ENCODE measurements at places on chromosomes 13 and 19.
A peak's percentile ranks its signal among the peaks of the same experiment; 100 is the strongest.

DNA sequence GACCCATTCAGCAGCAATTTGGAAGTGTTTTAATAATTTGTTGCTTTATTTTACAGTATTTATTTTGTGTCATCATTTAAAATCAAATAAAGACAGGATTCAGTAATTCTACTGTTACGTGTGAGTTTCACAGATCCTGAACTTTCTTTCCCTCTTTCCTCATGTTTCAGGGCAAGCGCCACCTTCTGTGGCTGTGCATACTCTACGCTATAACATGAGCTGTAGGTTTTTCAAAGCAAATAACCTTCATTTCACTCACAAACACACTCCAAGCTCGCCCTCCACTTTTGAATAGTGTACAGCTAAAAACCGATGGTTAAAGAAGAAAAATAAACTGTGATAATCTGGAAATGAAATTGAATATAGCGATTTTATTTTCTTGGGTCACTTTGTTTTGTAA is 753.3 kb downstream of the OLFM4 start:
- DNase-seq: no peak

DNA sequence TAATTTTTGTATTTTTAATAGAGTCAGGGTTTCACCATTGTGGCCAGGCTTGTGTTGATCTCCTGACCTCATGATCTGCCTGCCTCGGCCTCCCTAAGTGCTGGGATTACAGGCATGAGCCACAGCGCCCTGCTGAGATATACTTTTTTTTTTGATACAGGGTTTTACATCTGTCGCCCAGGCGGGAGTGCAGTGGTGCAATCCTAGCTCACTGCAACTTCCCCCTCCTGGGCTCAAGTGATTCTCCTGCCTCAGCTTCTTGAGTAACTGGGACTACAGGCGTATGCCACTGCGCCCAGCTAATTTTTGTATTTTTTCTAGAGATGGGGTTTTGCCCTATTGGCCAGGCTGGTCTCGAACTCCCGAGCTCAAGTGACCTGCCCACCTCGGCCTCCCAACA is 2.0 kb downstream of the COLGALT1 start:
- DNase-seq: no peak

GRCh38 chr13:44815623-44816022 is 173.6 kb downstream of the NUFIP1 start:
- no peak for DNase-seq

DNA sequence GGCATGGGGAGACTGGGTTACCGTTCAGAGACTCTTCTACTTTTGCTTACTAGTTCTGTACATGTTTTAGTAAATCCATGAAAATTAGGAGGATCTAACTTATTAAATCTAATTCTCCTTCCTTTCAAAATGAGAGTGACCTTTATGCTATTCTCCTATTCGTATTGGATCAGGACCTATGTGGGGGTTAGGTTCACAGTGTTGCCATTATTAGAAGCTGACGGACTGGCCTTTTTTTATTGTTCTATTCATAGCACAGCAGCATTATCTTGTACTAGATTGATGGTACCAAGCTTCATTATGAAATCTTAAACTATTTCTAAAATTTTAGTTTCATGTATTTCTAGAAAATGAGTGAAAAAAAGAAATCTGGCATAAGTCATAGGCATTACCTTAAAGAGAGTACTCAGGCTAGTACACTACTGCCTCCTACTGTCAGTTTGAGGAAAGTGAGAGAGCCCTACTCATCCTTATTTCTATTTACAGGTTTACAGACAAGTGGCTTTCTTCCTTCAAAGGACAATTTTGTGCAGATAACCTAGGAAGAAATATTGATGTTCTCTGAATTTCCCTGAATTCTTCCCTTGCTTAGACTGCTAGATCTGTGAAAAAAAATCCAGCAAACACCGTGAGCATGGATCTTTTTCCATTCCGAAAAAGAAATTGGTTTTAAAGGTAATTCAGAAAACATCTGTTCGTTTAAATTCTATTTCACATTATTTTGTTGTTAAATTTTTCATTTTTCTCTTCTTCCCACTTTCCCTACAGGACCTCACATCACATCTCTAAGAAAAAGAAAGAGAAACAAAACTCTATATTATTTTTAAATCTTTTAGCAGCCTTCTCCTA is 485.5 kb downstream of the DIAPH3 start:
- DNase-seq: no peak

- DNase-seq: no peak
Observed at GRCh38 chr19:29247051-29247450, 34.1 kb upstream of the UQCRFS1 start.

- DNase-seq: no peak
Observed at GRCh38 chr13:110237875-110238817, 68.8 kb downstream of the COL4A1 start.

DNA sequence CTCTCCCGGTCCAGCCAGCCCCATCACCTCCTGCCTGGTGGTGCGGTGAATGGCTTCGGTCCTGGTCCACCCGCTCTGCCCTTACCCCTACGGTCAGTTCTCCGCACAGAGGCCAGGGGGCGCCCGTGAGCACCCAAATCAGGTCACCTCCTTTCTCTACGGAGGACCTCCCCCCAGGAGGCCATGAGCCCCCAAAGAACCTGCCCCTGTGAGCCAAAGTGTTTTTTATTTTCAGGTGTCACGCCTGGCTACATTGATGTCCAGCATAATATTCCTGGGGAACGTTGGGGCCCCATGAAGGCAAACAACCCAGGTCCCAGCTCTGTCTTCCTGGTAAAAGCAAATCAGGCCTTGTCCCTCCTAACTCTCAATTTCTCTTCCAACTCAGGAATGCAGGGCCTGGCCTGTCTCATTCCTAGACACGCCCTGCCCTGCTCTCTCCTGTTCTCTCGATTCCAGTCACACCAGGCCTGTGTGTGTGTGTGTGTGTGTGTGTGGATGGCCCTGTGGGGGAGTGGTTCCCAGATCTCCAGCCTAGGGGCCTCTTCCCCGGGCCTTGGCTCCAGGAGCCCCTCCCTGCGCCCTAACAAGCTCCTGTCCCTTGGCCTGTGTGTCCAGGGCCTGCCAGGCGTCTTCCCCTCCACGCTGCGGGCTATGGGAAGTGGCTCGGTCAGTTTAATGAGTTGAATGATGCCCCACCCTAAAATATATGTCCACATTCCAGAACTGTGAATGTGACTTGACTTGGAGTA is 9.7 kb upstream of the GIPC1 start:
- DNase-seq: peak; percentile 75

DNA sequence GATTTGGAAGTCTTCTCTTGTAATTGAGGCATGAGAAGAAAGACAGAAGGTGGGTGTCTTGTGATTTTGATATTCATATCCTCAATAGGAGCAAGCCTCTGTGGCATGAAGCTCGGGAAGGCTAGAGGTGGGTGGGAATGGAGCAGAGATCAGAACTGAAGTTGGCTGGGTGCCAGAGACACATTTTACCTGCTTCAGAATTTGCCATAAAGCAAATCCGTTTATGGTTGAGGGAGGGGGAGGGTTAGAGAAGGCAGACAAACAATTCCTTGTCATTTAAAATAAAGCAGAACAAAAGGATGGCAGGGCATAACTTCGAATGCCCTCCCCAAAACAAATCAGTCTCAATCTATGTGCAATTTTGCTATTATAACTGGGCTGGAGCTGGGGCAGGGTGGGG is 305.9 kb downstream of the KLF5 start:
- no peak for DNase-seq

- no peak for DNase-seq
Observed at GRCh38 chr13:114007566-114007965, 33.7 kb upstream of the C13orf46 start.

- no peak for DNase-seq
Observed at GRCh38 chr13:102187313-102187712, 214.5 kb downstream of the FGF14 start.

- DNase-seq: peak; percentile 69
Observed at GRCh38 chr13:50082426-50083281, 67.4 kb downstream of the KCNRG start.

- no peak for DNase-seq
Observed at GRCh38 chr13:39410096-39410901, 192.7 kb downstream of the LHFPL6 start.

DNA sequence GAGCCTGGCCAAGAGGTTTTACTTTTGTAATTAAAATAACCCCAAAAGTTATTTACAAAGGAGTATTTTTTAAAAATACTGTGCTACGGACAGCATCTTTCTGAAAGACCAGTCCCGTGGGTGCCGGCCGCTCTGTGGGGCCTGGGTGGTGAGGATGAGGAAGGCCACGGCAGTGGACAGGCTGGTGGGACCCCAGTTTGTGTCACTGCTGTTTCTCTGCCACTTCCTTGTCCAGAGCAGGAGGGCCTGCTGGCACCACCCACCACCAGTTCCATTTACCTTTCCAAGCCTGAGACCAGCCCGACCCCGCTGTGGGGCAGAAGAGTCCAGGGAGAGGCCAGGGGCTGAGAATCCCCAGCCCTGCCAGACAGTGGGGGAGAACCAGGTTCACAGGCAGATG is 23.8 kb downstream of the ELAVL1 start:
- DNase-seq: no peak

GRCh38 chr19:35889370-35890112 is 10.8 kb downstream of the NFKBID start:
- no peak for DNase-seq

GRCh38 chr19:13022111-13022858 is 27.0 kb downstream of the NFIX start:
- DNase-seq: no peak

GRCh38 chr13:37375724-37376123 is 222.8 kb downstream of the POSTN start:
- DNase-seq: no peak

- no peak for DNase-seq
Observed at GRCh38 chr13:31878052-31878451, 138.7 kb downstream of the RXFP2 start.

- no peak for DNase-seq
Observed at GRCh38 chr13:114062754-114063153, 69.7 kb downstream of the RASA3 start.

- no peak for DNase-seq
Observed at GRCh38 chr19:9139609-9140158, 513 bp upstream of the ZNF317 start.

GRCh38 chr13:35593651-35594050 is 117.2 kb upstream of the MAB21L1 start:
- no peak for DNase-seq

GRCh38 chr19:8513036-8513686 is 806 bp downstream of the ZNF414 start:
- no peak for DNase-seq

GRCh38 chr19:42255766-42256745 is 1.1 kb upstream of the ERF start:
- DNase-seq: no peak

DNA sequence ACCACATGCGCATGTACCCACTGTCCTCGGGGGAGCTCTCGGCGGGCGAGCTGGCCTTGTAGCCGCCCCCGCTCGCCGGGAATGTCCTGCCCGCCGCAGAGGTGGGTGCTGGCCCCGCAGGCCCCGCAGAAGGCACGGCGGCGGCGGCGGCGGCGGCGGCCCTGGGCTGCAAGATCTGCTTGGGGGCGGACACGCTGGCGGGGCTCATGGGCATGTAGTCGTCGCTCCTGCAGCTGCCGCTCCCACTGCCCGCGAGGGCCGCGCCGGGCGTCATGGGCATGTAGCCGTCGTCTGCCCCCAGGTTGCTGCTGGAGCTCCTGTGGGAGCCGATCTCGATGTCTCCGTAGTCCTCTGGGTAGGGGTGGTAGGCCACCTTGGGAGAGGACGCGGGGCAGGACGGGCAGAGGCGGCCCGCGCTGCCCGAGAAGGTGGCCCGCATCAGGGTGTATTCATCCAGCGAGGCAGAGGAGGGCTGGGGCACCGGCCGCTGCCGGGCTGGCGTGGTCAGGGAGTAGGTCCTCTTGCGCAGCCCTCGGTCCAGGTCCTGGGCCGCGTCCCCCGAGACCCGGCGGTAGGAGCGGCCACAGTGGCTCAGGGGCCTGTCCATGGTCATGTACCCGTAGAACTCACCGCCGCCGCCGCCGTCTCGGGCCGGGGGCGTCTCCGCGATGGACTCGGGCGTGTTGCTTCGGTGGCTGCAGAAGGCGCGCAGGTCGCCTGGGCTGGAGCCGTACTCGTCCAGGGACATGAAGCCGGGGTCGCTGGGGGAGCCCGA is 2.4 kb downstream of the IRS2 start:
- DNase-seq: no peak

- no peak for DNase-seq
Observed at GRCh38 chr19:3470500-3471128, 9.7 kb downstream of the SMIM24 start.

DNA sequence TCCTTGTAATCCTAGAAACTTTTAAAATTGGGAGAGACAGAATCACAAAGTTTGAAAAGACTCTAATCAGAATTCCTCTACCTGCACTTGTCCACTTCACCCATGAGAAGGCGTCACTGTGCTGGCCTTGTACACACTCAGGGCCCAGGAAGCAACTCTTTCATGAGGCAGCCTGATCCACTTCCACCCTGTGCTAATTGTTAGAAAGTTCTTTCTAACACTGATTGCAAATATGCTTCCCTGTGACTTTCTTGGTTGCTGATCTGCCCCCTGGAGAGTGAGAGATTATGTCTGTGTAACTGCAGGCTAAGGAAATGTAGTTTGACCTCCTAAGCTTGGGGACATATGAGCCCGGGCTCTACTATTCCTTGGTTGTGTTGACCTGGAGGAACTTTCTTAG is 494.6 kb downstream of the MYO16 start:
- no peak for DNase-seq

GRCh38 chr13:51035978-51036377 is 75.1 kb downstream of the C13orf42 start:
- no peak for DNase-seq

DNA sequence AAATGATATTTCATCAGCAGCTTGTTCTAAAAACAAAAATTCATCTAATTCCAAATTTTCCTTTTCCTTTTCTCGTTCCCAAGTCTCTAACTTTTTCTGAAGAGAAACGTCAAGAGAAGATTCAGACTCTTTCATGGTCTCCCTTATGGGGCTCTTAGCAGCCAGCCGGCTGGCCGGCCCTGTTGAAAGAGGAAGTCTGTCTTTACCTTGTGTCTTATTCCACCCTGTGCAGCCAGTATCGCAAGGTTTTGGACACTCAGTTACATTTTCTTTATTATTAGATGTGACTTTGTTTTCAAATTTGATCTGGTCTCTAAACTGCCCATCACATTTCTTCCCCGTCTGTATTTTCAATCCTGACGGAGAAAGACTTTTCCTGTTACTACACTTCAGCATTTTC is 142.3 kb downstream of the RNF17 start:
- no peak for DNase-seq

DNA sequence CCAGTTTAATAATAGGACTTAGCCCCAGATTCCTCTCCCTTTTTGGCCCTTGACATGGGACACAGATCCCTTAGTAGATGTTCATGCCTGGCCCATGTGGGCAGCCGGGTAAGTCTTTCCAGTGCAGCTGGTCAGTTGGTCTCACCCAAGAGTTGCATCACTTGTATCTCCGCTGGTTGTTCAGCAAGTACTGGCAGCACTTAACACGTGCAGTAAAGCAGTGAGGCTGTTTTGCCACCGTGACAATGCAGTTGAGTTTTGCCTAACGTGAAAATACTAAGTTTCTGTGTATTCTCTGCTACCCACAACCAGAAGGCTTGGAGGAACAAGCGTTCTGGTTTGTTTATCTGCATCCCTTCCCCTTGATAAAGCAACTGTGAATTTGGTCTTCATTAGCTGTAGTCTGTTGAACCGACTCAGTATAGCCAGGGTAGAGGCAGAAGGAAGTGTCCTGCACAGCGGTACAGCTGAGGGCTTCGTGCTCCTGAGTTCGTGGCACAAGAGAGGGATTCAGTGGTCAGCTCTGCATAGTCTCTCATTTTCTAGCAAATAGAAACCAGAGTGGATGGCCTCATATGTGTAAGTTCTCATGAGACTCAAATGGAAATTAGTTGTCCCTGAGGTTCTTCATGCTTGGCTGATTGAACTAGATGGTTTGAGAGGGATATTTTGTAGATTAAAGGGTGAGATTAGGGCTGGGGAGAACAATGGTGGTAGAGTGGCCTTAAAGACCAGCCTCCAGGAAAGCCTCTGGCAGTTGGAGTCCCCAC is 50.3 kb downstream of the ARHGEF7 start:
- DNase-seq: no peak

Measured in T-cell (primary cell).